ENCODE measurements at places on chromosomes 2 and 18.

- no peak for DNase-seq
Measured at GRCh38 chr2:205138735-205139134, 543.6 kb upstream of the NRP2 start.

DNA sequence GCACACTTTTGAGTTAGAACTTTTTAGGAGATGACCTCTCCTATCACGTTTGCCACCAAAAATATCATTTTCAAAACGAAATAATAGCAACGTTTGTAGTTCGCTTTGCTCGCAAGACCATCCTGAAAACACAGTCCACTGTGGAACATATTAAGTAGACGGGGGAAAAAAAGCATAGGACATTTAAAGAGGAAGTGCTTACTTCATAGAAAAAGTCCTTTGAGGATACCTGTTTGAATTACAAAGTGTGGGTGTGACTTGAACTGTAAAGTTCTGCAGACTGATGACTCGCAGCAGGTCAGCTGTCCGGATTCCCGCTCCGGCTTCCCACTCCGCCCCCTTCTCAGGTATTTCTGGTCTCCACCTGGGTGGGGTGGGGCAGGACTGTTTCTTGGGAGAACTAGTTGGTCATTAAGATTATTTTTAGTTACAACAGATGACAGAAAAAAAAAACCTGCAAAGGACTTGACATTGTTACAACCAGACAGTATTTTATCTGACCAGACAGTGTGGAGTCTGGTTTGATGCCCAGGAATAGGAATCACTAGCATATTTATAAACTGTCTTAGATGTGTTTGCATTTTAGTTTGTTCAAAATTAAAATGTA lies 13.3 kb downstream of the CNOT11 start:
- DNase-seq = no peak

DNA sequence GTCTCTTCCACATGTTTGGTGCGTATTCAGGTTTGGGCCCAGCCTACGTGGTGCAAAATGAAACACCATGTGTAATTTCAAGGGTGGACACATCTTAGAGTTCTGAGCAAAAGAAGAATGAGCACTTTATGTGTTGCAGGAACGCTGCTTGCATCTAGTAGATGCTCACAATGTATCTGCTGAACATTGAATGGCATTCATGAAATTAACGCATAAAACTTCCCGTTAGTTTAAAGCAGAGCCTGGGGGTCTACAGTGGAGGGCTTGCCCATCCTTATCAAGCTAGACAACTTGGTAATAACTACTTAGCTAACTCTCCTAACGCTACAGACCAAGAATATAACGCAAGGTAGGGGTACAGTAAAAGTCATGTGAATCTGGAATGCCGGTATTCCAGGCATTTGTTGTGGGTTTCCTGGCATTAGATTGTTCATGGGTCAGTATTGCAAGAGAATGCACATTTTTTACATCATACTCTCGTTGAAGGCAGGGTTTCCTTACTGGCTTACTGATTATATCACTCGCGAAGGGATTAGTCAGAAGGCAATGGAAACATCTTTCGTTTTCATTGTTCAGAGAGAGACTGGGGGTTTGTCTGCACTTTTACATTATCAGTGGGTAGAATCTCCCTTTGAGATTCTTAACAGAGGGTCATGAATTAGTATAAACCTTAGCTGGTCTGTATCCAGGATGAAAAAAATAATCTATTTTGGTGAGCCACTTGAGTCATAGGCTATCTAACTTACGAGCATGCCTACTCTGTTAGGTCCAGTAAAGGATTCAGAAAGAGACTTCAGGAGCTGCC lies 229.5 kb upstream of the EPAS1 start:
- peak; percentile 95 for DNase-seq

DNA sequence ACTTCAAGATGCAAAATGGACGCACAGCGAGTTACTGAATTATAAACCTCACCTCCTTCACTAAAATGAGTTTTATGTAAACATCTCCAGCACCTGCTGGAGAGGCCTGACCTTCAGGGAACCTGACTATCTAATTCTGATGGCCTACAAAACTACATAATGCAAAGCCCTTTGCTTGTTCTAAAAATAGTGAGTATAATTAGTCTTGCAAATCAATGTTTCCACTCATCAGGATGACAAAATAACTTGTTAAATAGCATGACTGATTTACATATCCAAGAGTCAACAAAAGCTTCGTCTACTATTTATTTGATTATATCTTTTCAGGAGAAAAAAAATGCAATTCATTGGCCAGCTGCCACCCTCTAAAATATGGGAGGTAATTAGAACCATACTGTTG lies 326.3 kb upstream of the MC4R start:
- no peak for DNase-seq

DNA sequence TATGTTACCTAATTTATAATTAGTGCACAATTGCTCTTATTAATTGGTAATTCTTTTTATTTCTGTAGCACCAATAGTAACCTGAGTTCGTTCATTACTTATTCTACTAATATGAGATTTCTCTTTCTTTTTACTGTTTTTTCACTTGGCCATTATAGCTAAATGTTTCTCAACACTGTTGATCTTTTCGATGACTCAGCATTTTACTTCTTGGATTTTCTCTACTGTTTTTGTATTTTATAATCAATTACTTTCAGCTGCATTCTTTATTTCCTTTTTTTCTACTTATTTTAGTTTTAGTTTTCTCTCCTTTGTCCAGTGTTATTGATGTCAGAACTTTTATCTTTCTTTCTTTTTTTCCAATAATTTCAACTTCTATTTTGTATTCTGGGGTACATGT lies 589.4 kb upstream of the SOX11 start:
- no peak for DNase-seq

GRCh38 chr2:169739351-169739750 lies 5.7 kb downstream of the KLHL23 start:
- no peak for DNase-seq

Measured in NCI-H226 (cell line).